NCI-H2227 treated with DMSO at 0.1 percent for 48 hours (cell line): ENCODE measurements at places on chromosomes 5 and 9.
A peak's percentile ranks its signal among the peaks of the same experiment; 100 is the strongest.

DNA sequence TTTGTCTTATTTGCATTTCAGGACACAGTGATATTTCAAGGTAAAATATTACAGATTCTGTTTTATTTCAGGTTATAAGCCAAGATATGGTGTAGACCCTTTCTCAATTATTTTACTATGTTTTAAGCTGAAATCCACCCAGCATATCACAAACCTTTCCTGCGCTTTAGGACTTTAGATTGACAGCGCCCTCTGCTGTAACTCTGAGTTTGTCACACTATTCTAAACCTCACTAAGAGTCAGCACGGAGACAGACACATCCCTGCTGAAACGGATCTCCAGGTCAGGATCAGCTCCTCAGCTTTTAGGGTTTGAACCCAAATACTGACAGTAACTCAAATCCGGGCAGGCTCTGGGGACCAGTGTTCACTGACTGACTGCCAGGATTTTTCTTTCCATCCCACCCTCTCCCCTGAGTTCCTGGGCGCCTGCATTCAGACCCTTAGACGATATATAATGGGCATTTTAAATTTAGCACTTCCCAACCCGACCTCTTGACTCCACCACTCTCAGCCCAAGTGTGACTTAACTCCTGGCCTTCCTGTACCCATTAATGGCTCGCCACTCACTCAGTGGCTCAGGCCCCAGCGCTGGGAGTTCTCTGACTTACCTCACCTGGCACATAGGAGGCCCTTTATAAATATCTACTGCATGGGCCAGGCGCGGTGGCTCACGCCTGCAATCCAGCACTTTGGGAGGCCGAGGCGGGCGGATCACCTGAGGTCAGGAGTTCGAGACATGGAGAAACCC, 33.5 kb downstream of the TLX3 start:
- peak; percentile 53 for DNase-seq

GRCh38 chr9:15249981-15250380, 57.0 kb downstream of the TTC39B start:
- DNase-seq, result peak; percentile 19

GRCh38 chr9:15824310-15824709, 271.5 kb downstream of the CCDC171 start:
- no peak for DNase-seq

DNA sequence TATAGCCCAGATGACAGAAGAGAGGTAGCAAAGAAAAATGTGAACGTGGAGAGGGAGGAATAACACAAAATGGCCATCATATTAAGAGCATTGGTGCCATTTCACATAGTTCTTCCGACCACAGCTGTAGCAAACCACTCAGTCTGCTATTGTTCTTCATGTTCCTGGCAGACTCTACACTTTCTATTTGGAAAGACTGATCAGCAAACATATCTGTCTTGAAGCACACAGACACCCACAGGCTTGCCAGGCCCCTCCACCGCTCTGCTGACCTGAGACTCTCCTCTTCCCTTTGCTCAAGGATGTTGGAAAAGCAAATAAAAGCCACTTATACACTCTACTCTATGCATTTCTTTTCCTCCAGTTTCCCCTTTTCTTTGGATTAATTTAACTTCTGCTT, 298.0 kb downstream of the FBXL7 start:
- DNase-seq, result no peak

DNA sequence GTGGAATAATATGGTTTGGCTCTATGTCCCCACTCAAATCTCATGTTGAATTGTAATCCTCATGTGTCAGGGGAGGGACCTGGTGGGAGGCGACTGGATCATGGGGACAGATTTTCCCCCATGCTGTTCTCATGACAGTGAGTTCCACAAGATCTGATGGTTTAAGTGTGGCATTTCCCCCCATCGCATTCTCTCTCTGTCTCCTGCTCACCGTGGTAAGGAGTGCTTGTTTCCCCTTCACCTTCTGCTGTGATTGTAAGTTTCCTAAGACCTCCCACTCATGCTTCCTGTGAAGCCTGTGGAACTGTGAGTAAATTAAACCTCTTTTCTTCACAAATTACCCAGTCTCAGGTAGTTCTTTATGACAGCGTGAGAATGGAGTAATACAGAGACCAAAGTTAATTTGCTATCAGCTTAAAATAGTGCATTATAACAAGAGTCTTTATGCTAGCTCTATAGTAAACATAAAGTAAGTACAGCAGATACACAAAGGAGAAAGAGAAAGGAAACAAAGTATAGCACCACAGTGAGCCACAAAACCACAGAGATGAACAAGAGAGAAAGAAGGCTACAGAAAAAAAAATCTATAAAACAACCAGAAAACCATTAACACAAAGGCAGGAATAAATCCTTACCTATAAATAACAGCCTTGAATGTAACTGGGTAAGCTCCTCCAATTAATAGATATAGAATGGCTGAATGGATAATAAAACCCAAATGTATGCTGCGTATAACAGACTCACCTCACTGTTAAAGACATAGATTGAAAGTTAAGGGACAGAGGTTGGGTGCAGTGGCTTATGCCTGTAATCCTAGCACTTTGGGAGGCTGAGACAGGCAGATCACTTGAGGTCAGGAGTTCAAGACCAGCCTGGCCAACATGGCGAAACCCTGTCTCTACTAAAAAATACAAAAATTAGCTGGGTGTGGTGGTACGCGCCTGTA, 39.7 kb downstream of the RAPGEF6 start:
- no peak for DNase-seq

- no peak for DNase-seq
Observed at GRCh38 chr5:169099801-169100734, 200.9 kb downstream of the SLIT3 start.

DNA sequence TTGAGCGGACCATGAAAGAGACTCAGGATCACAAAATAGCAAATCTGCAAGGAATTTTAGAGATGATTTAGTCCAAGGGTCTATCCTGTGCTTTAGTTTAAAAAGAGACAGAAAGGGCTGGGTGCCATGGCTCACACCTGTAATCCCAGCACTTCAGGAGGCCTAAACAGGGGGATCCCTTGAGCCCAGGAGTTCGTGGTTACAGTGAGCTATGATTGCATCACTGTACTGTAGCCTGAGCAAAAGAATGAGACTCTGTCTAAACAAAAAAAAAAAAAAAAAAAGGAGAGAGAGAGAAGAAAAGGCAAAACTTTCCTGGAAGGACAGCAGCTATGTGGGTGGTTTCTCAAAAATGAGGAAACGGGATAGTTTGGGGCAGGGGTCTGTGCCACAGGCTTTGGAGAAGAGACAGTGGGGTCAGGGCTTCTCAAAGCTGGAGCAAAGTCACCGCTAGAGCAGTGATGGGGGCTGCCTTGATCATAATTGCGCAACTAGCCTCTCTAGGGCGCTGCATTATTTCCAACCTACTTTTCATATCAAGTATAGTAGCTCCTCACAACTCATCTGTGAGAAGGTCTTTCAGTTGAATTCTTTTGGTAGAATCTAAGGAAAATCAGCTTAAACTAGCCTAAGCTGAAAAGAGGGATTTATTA, 8.5 kb upstream of the ANKH start:
- DNase-seq, result no peak

- DNase-seq, result no peak
Observed at GRCh38 chr5:10266839-10267238, 16.8 kb downstream of the CCT5 start.

DNA sequence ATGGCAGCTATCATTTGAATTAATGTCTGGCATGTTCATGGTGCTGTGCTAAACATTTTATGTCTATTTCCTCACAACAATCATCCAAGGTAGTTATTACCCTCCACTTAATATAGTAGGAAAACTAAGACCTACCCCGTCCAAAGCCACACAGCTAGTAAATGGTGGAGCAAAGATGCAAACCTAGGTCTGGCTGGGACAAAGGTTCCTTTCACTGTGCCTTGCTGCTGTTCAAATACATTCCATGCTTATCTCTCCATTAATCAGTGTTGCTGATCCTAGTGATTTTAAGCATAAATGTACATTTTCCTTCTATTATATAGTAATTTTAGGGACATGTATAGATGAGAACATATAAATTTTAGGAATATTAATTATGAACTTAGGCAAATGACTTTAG, 38.7 kb downstream of the CCDC125 start:
- DNase-seq, result peak; percentile 5

DNA sequence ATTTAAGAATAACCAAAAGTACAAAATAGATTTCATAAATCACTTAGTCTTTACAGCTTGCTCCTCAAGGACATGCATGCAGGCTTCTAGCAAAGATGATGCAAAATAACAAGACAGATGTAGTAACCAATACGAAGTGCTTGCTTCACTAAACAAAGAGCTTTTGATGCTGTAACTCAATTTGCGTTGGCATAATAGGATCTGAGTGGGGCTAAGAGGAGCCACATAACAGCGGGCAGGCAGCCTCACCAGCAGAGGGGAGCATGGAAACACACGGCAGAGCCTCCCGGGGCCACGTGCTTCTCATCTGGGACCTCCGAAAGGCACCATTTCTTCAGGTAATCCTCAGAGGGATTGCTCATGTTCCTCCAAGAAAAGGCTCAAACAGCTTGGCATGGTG, 139.7 kb downstream of the C5orf15 start:
- DNase-seq, result no peak

DNA sequence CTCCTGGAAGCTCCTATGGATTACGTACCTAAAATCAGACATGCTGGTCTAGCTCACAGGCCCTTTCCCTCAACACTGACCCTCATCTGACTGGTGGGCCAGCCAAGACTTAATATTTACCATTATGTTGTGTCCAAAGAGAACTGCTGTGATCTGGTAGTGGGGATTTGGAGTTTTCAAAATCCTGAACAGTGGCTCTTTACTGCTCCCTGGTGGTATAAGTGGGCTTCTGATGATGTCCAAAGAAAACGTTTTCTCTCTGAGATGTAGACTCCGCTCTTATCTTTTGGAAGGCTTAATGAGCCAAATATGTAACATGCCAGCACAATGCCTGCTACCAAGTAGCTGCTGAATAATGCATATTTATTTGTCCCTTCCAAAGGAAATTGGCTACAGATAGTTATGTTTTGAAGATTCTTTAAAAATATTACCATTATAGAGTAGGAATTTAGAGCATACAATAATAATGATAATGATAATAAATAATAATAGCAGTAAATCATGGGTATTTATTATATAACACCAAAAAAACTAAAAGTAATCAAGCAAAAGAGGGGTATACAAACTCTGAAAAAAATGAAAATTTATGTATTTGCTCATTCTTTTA, 406.6 kb upstream of the TNC start:
- no peak for DNase-seq
